ENCODE measurements at places on chromosomes 1 and 21.
A peak's percentile ranks its signal among the peaks of the same experiment; 100 is the strongest.

- no peak for DNase-seq
Observed at GRCh38 chr1:225835856-225836255, 25.9 kb downstream of the EPHX1 start.

DNA sequence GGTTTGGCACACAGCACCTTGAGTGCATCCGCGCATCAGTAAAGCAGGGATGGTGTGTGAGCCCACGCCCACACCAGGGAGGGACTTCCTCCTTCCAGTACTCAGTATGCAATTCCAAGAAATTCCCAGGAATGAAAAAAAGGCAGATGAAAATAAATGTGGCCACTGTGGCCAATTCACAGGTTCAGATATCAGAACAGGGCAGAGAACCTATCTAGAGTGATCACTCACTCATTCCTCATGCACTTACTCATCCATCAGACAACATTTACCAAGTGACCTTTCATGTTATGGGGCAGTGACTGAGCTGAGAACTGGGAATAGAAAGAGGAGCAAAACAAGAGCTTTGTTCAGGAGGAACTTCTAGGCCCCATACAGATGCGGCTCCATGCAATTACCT lies 113.7 kb downstream of the ZSCAN20 start:
- DNase-seq = peak; percentile 14

DNA sequence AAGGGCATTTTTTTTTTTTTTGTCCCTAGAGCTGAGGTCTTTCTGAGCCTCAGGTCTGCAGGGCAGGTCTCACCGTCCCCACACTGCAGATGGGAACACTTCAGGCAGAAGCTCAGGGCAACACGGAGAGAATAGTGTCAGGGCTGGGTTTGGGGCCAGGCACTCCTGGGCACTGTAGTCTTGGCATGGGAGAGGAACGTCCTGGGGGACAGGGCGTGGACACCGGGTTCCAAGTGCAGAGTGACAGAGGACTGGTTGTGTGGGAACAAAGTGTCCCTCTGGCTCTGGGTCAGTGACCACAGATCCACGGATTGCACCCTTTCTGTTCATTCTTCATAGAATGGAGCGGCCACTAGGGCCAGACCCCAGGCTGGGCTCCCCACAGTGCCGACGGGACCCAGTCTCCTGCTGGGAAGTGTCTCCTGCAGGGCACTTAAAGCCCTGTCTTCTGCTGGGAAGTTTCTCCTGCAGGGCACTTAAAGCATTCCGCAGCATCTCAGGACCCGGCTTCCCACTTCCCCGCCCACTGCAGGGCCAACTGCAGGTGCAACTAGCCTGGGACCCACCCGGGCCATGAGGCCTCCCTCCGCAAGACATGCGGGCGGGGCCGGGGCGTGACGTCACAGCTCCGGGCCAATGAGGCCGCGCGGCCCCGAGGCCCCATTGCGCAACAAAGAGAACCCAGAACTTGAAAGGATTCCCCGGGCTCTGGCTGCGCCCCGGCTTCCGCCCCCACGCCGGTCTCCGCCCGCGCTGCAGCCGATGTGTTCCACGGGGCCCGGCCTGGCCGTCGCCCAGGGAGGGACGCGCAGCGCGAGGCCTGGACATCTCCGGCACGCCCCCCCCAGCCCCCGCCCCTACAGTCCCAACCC lies 1.2 kb downstream of the GPR153 start:
- peak; percentile 85 for DNase-seq

DNA sequence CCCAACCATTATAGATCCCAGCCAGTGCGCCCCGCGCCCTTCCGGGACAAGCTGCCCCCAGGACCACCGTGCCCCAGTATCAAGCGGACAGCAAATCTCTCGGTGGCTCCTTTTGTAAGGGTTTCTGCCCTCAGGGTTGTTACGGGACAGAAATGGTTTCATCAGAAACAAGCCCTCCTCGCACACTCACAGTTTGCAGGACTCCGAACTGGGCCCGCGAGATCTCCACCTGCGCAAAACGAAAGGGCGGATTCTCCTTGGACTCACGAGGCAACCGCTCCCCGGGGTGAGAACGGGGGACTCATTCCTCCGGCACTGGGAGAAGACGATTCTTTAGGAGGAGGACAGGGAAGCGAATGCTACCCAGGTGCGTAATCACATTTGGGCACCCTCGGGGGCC lies 51.1 kb upstream of the H6PD start:
- no peak for DNase-seq

- peak; percentile 70 for DNase-seq
Observed at GRCh38 chr1:33055210-33056008, 18.7 kb upstream of the AK2 start.

DNA sequence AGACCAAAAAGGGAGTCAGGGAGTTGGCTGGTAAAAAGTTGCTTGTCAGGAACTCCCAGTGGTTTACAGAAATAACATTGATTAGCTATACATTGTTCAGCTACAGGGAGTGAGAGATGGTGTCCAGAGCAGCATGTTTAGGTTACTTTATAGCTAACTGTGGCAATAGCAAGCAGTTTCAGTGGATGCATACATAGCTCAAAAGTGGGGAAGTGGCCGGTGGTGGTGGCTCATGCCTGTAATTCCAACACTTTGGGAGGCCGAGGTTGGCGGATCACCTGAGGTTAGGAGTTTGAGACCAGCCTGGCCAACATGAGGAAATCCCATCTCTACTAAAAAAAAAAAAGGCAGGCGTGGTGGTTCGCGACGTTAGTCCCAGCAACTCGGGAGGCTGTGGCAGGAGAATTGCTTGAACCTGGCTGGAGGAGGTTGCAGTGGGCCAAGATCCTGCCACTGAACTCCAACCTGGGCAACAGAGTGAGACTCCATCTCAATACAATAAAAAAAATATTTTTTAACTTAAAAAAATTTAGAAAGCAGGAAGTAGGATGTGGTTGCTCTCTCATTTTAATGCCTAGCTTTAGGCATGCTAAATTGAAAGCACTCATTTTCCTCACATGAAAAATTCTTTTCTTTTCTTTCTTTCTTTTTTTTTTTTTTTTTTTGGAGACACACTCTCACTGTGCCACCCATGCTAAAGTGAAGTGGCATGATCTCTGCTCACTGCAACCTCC lies 109.7 kb downstream of the PPIAL4G start:
- no peak for DNase-seq
